Fibroblast of the conjunctiva (primary cell): ENCODE measurements at places on chromosomes 13 and 19.

GRCh38 chr13:20130652-20131051 lies 30.2 kb downstream of the GJA3 start:
- no peak for DNase-seq

DNA sequence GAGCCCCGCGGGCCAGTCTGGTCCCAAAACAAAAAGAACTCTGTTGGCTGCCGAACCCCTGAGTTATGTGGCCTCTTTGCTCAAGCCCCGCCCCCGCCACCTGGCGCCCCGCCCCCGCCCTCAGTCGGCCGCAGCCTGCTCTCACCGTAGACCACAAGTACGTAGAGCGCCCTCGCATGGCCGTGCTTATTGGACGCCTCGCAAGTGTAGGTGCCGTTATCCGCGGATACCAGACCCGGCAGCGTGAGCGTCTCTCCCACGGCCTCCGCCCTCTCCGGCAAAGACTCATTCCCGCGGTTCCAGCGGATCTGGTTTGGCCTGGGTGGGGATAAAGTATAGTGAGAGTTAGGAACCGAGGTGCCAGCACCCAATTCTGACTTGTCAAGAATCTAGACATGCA lies 5.5 kb upstream of the ZNF428 start:
- no peak for DNase-seq

DNA sequence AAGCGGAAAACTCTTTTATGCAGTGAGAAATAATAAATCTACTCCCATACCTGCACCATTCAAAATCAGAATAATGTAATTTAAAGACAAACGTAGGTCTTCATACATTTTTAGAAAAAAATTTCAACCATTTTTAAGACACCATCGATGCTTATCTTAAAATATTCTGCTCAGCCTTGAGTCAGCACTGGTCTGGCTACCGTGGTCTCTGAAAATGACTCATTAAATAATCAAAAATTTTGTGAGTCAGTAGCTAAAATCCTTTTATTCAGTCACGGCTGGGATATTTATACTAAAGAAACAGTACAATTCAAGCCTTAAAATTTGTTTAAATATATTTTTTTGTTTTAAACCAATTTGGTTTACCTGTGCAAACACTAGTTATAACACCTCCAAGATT lies 2862.8 kb upstream of the PCDH20 start:
- DNase-seq: peak; percentile 2

GRCh38 chr13:28719227-28720055 lies 671 bp upstream of the SLC46A3 start:
- DNase-seq: no peak

DNA sequence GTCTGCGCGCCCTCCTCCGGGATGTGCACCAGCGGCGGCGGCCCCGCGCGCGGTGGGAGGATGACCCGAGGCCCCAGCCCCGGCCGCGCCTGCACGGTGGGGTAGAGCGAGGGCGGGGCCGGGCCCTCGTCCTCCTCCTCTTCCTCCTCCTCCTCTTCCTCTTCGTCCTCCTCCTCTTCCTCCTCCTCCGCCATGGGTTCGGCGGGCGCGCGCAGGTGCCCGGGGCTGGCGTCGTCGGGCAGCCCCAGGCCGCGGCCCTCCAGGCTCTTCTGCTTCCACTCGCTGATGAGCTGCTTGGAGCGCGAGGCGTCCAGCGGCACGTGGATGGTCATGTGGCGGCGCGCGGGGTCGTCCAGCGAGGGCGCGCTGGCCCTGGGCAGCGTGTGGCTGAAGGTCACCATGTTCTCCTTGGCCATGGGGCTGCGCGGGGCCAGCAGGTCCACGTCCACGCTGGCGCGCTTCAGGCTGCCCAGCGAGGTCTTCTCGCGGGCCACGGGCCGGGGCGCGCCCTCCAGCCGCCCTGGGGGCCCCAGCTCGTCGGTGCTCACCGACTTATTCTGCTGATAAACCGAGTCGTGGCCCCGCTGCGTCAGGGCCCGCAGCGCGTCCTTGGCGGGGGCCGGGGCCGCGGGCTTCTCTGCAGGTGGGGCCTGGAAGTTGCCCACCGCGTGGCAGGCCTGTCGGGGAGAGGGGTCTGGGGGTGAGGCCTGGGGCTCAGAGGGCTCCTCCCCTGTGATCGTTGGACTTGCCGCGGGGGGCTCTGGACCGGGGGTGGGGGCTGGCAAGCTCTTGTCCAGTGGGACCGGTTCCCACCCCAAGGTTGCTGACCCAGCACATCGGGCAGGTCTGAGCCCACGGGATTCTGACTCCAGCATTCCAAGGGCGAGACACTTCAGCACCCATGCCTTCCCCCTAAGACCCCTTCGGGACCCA lies 8.3 kb downstream of the PLPPR3 start:
- DNase-seq: no peak

GRCh38 chr13:102877303-102877702 lies 31.5 kb downstream of the ERCC5 start:
- no peak for DNase-seq

- no peak for DNase-seq
Measured at GRCh38 chr13:27925220-27925991, 5.6 kb downstream of the PDX1 start.

- DNase-seq: no peak
Measured at GRCh38 chr13:40115426-40115825, 460.0 kb downstream of the COG6 start.

DNA sequence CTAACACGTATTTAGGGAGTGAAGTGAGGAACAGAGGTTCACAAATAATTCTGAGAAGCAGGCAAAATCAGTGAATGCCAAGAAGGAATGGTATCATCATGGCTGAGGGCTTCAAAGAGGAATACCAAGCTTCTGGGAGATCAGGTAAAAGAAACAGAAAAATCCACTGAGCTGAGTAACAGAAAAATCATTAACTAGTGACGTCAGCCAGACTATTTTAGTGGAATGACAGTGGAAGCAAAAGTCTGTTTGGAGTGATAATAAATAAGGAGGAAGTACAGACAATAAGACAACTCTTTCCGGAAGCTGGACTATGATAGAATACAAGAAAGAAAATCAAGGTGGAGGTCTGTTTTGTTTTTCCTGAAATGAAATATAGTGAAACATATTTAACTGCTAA lies 83.5 kb downstream of the SACS start:
- DNase-seq: no peak

DNA sequence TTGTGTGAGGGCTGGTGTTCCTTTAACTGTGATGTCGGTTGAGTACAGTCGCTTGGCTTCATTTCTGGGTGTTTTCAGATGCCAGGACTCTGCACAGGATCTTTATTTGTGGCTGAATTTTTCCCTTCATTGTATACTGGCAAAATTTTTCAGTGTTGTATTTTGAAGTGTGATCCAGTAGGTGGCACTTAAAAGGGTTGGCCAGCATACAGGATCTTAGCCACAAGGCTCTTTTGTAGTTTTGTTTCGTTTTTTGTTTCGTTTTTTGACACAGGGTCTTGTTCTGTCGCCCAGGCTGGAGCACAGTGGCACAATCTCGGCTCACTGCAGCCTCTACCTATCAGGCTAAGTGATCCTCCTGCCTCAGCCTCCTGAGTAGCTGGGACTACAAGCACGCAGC lies 8.7 kb downstream of the FCAR start:
- no peak for DNase-seq
